ENCODE measurements at places on chromosomes 6 and 20.

DNA sequence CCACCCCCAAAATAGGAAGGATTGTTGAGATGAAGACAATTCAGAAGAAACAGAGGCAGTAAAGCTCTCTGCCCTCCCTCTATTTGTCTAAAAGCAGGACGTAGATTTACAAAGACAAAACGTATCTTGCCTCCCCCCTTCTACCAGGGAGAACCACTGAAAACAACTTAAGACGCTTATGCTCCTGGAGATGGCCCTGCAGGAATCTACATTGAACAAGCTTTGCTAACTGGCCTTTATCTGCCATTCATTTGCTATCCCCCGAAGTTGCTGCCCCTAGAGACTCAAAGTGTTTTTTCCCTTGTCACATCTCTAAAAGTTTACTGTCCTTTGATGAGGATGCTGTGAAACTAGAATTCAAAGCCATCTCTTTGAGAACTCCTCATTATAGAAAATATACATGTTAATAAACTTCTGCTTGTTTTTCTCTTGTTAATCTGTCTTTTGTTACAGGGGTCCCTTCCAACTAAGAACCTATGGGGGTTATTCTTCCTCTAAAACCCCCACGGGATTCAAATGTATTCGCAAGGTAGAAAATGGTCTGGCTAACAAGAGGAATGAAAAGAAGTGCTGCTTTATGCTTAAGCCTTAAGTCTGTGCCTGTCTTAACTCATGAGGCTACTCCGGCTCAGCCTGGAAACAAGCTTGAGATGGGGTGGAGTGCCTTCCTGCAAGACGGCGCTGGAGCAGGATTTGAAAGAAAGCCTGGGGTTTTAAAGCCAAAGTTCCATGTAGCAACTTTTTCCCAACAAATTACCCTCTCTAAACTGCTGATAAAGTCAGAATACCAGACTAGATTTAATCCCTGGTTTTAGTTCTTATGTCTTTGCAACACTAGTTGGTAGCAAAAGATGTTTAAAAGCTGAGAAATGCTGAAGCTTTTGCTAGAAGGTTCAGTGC, 88.0 kb downstream of the CLIC5 start:
- H3K27me3 ChIP-seq, result peaks cover 9% of the 10 kb centered on the region
- peak; percentile 19 for DNase-seq
- peaks cover 27% of the 10 kb centered on the region for H3K4me1 ChIP-seq
- H3K36me3 ChIP-seq, result no peaks in the 10 kb centered on the region

DNA sequence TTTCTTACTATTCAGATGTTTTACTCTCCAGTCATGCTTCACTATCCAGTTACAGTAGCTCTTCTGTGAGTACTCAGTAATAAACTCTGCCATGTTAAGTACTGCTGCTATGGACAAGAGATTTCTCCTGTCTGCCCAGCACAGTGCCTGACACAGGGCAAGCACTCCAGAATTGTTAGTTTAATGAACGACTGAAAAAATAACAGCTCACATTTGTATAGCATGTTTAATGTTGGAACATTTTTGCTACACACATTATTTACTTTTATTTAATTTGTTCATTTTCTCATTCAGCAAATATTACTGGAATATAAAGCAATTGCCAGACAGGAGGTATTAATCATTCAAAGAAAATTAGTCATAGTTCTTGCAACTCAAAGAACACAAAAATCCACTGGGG, 142.6 kb upstream of the HMGN3 start:
- H3K36me3 ChIP-seq, result no peaks in the 10 kb centered on the region
- H3K27ac ChIP-seq, result peak overlapping the region; percentile 44
- no peak for DNase-seq
- peaks cover 19% of the 10 kb centered on the region for H3K27me3 ChIP-seq
- peaks cover 36% of the 10 kb centered on the region for H3K4me1 ChIP-seq
- H3K4me3 ChIP-seq, result no peak overlapping the region

GRCh38 chr6:147726342-147726741, 217.9 kb downstream of the SAMD5 start:
- H3K36me3 ChIP-seq, result peaks cover 7% of the 10 kb centered on the region
- H3K4me3 ChIP-seq, result no peak overlapping the region
- no peak overlapping the region for H3K27ac ChIP-seq
- no peak for DNase-seq

DNA sequence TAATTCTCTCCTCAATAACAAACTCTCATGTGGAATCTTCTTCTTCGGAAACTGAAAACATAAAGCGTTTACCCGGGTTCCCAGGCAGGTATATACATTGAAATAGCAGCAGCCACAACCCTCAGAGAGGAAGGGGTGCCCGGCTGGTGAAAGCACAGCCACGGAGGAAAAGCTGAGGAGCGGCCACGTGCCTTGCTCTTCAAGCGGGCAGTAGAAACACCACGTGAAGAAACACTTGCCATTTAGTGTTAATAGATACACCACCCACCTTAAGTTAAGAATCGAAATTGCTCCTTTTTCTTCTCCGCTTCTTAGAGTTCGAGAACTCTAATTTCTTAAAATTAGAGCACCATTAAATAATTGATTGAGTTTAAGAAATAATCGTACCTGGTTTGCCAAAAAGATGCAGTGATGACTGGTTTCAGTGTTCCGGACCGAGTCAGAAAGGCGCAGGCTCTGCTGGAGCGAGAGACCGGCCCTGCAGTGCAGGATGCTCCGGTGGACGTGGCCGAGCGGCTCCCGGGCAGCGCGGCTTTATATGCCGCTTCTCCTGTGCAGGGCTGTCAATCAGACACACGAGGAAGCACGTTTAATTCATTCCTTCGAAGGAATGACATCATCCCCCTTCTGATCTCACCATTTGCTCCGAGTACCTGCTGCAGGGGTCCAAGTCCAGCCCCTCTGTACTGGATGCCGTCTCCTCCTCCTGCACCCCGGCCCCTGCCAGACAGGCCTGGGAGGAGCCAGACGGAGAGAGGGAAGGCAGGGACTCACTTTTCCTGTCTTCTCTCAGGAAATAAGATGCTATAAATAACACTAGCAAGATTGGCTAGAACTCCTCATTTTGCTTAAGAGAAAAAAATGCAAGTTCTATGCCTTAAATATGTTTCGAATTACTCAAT, at the start of gene THBS2:
THBS2 (minus strand) TSS at position 510 of the 902 bp plus-strand sequence. CDS start 3,062 bp downstream, outside the sequence.
- peak within 1 kb of the TSS; percentile 81 for H3K27ac ChIP-seq
- H3K4me3 ChIP-seq, result peak within 1 kb of the TSS; percentile 88
- peaks cover 12% of the 10 kb centered on the region for H3K27me3 ChIP-seq
- peaks cover 32% of the 10 kb centered on the region for H3K36me3 ChIP-seq

- peaks cover 5% of the 10 kb centered on the region for H3K4me1 ChIP-seq
- no peak overlapping the region for H3K4me3 ChIP-seq
- DNase-seq, result no peak
- H3K27me3 ChIP-seq, result no peaks in the 10 kb centered on the region
- H3K36me3 ChIP-seq, result no peaks in the 10 kb centered on the region
These were observed 311.6 kb upstream of the ECI2 start for GRCh38 chr6:4446982-4447381.

- H3K4me1 ChIP-seq, result peaks cover 13% of the 10 kb centered on the region
- H3K27me3 ChIP-seq, result no peaks in the 10 kb centered on the region
- peaks cover 57% of the 10 kb centered on the region for H3K36me3 ChIP-seq
- no peak overlapping the region for H3K4me3 ChIP-seq
- DNase-seq, result no peak
These were observed 56.2 kb downstream of the SNX9 start for GRCh38 chr6:157879034-157879872.

DNA sequence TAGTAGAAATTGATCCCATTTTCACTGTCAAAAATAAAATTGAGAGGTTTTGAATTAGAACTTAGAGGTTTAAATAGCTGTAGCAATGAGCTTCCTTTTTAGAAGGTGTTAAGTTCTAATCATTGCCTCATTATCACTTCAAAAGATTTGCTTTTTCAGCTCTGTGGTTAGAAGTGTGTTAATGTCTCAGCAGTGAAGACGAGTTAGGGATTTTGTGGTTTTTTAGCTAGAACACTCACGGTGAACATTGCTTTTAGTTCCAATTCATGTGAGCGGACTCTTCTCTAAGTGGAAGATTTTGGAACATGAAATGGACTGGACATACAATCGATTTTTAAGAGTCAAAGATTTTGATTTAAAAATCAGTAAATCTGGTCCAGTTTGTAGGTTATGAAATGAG, 12.7 kb upstream of the IFNGR1 start:
- H3K27ac ChIP-seq, result no peak overlapping the region
- no peaks in the 10 kb centered on the region for H3K36me3 ChIP-seq
- H3K4me1 ChIP-seq, result peaks cover 23% of the 10 kb centered on the region
- no peak overlapping the region for H3K4me3 ChIP-seq

All from osteocyte (in vitro differentiated cells).